ENCODE measurements at places on chromosomes 3 and 15.

DNA sequence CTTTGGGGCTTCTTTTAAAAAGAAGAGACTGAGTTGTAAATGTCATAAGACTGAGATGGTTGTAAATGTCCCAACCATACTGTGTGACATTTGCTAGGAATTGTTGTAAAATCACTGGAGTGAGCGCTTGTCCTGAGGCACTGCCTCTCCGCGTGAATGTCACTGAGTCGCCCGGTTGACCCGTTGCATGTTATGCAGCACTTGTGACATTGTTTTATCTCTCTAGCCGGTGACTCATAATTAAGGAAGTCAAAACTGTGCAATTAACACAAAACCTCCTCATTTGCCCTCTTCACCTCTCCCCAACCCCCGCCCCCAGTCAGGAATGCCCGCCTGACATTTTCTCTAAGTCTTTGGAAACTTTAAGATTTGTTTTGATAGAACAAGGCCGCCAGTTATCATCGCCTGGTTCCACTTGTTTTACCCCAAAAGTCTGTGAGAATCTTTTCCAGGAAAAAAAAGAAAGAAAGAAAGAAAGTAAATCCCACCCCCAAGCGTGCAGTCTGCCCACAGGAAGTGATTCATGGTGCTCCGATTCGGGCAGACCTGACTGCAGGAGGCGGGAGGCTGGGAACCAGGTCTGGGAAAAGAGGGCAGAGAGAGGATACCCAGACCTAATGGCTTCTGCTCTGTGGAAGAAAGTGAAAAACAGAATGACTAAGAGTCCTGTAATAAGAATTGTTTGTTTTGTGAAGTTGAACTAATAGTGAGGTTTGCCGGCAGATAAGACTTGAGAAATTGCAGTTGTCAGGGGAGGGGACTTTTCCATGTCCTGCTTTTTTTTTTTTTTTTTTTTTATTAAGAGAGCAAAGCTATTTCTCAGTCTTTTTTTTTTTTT is 84.8 kb downstream of the SMAD3 start:
- DNase-seq = peak; percentile 8

DNA sequence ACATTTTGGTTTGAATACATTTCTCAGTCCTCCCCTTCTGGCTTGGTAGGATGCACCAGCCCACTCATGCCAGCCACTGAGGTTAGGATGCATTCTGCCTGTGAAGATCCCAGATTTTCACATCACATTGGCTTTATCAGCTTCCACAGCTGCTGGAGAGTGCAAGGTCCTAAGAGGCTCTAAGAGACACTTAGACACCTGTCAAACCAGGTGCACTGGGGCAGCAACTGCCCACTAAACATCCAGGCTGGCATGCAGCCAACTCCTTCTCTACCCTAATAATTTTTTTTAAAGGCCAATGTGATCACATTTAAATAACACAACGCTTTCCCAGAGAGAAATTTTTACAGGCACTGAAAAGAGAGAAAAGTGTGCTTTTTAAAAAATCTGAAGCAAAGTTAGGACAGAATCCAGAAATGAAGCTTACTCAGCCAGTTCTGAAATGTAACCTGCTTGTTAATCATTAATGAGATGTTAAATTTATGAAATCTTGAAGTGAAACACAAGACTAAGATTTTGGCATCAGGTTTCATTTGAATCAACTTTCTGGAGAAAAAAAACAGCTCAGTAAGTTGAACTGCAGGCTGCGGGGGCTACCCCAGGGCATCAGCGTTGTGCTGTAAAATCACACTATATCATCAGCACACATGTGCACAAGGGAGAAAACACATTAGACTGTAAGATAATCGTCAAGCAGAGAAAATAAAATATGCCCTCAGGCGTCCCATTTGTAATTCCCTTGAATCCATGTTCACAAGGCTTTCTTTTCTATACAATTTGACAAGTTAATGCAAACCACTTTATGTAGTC is 312.9 kb downstream of the ZBBX start:
- no peak for DNase-seq

GRCh38 chr3:146243559-146243958 is 7.3 kb downstream of the PLSCR4 start:
- DNase-seq = no peak

- no peak for DNase-seq
Measured at GRCh38 chr3:75014008-75014407, 399.5 kb upstream of the CNTN3 start.

DNA sequence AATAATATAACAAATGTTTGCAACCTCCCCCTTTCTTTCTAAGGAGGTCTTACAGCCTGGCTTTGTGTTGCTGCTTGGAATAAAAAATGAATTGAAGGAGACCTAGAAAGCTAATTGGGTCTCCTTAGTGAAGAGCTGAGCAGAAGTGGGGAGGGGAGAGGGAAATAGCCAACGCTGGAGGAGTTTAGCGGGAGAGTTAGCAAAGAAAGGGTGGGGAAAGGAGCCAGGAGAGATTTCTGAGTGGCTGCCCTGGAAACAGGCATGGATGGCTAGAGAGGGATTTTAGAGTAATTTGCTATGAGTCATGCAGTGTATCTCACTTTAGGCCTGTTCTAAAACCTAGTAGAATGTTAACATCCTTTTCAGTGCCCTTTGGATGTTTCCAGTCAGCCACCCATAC is 45.2 kb upstream of the PFN2 start:
- no peak for DNase-seq
